ENCODE measurements at places on chromosomes 11 and 22.

GRCh38 chr11:126731576-126732142 lies 268.9 kb downstream of the KIRREL3 start:
- DNase-seq, result no peak

- no peak for DNase-seq
These were observed 536.6 kb downstream of the SOX6 start for GRCh38 chr11:15819679-15820286.

GRCh38 chr22:20889904-20890540 lies 27.2 kb upstream of the CRKL start:
- no peak for DNase-seq

DNA sequence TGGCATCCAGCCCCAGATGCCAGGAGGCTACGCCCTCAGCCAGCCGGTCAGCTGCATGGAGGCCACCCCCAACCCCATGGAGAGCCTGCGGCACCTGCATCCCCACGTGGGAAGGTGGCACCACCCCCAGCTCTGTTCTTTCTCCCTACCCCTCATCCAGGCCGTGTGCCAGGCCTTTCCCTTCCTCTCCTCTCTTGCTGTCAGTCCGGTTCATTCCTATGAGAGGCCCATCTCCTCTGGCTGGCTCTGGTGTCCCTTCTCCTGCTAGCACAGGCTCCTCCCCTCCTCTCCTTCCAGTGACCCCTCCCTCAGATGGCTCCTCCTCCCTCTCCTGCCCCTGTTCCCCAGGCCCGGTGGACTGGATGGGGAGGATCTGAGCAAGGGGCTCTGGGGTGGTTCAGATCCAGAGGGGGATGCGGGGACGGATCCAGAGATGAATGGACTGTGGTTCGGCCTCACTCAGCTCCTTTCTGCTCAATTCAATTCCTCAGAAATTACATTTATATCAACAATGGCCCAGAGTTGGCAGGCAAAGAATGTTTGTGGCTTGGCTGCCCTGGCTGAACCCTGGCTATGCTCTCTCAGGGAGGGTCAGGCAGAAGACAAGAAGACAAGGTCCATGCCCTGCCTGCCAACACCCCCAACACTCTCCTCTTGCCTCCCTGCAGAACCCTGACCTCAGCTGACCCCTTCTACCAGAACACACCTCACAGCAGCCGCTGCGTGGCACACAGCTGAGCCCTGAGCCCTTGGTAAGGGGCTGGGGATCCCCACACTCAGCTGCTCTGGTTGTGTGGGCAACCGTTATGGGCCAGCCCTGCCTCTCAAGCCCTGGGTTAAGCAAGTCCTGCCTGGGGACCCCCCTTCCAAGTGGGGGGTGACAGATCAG lies 18.5 kb upstream of the LRRC10B start:
- DNase-seq, result no peak

GRCh38 chr11:35933320-35933871 lies 10.5 kb upstream of the LDLRAD3 start:
- no peak for DNase-seq

DNA sequence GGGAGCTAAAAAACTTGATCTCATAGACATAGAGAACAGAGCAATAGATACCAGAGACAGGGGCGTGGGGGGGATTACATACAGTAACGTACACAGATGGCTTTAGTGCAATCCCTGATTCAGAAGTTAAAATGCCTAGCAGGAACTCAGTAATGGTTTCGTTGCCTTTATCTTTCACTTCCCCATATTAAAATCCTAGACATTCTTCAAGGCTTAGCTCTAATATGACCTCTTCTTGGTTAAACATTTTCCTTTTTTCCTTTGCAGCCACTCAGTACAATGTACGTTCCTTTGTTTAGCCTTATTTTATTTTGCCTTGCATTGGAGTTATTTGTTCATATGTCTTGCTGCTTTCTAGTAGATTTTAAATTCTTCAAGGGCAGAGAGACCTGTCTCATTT lies 104.9 kb downstream of the C11orf87 start:
- no peak for DNase-seq

DNA sequence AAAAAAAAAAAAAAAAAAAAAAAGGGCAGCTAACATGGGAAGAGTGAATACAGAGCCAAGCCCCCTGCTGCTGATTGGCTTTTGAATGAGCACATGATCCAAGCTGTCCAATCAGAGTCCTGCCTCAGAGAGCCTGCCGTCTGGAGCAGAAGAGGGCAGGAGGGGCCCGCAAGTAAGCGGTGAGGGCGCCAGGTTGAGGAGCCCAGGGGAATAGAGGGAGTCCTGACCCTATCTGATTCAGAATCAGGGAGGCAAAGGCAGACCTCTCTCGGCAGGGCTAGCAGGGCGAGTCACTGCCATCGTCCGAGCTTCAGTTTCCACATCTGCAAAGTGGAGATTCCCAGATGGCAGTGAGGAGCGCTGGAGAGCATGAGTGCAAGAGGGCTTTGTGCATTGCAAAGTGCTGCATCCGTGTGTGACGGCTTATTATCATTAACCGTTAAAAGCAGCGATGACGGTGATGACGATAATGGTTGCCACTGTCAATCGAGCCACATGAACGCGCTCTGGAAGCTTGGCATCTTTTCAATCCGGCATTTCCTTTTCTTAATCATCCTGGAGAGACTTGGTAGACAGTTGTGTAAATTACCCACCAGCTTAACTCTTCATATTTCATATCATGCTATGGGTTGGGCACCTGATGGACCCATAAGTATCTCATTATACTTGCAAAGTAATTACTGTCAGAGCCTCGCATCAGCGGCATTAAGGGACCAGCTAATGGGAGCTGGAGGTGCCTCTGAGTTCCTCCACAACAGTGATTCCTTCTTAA lies 68.6 kb upstream of the ATXN10 start:
- peak; percentile 99 for DNase-seq

DNA sequence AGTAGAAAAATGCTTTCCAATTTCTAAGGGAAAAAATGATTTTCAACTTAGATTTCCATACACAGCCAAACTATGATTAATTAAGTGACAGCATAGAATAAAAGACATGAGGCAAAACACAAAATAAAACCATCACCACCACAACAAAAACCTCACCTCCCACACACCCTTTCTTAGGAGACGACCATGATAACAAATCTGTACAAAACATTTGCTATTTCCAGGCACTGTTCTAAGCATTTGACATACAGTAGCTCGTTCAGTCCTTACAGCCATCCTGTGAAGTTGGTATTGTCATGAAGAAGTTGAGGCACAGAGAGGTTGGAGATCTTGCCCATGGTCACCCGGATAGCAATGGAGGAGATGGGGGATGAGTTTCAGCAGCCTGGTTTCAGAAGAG lies 8.7 kb downstream of the SPI1 start:
- no peak for DNase-seq

- DNase-seq, result no peak
These were observed 186.9 kb downstream of the MN1 start for GRCh38 chr22:27614650-27615007.

DNA sequence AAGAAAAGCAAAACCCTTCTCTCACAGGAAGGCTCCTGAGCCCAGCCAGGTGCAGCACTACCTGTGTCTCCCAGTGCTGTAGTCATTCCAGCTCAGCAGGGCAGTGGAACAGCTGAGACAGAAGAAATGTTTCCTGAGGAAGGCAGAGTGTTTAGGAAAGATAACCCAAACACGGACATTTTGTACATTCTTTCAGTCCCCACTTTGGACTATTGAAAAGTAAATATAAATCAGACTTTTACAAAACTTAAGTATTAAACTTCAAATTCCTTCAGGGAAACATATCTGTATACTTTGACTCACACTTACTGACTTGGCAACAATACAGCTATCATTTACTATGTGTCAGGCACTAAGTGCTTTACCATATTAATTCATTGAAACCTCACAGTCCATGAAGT lies 40.4 kb downstream of the RRAS2 start:
- DNase-seq, result no peak

DNA sequence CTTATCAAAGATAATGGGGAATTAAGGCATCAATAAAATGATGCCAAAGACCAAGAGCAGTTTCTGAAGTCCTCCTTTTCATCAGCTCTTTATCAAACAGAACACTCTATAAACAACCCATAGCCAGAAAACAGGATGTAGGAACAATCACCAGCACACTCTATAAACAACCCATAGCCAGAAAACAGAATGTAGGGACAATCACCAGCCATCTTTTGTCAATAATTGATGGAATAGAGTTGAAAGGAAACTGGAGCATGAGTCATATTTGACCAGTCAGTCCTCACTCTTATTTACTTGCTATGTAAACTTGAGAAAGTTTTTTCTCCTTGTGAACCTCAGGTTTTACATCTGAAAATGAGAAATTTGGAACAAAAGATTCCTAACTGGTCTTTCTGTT lies 10.0 kb downstream of the MS4A2 start:
- peak; percentile 17 for DNase-seq

- DNase-seq, result peak; percentile 69
These were observed 31.3 kb downstream of the MTNR1B start for GRCh38 chr11:93000511-93001476.

All from Caki2 (cell line).